Stimulated activated CD8-positive, alpha-beta memory T cell treated with anti-CD3 and anti-CD28 coated beads, Interleukin-4, amount 100 ng/mL, for 48 hours (primary cell): ENCODE measurements at places on chromosomes 11 and 22.

- no peak for DNase-seq
Measured at GRCh38 chr11:76269661-76270261, 63.5 kb upstream of the WNT11 start.

- DNase-seq: no peak
Measured at GRCh38 chr22:21020802-21021429, 6.0 kb downstream of the P2RX6 start.

DNA sequence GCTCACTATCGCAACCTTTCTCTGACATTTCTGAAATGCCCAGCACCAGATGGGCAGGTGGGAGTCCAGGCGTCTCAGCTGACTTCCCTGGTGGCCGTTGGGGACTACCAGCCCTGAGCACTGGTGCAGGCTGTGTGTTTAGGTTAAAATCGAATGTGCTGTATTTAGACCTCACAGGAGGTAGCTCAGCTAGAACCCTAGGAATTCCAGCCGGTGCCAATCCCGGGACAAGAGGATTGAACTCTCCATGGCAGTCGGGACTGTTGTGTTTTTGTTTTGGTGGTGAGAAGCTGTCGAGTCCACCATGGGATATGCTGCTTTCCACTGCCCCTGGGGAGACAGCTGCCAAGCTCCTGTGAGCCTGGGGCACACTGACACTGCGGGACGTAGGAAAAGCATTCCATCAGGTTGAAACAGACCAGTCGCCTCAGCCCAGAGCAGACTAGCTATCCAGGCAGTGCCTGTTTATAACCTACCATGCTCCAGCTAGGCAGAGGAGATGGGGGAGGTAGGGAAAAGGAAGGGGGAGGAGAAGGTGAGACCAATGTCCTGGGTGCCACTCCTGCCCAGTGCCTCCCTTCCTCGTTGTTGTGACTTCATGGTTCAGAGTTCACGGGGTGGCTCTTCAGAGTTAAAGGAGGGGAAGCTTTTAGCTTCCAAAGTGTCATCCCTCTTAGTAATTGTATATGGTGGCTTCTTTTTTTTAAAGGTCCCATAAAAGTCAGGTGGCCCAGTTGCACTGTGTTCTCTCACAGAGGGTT is 53.0 kb downstream of the MICAL2 start:
- DNase-seq: no peak

DNA sequence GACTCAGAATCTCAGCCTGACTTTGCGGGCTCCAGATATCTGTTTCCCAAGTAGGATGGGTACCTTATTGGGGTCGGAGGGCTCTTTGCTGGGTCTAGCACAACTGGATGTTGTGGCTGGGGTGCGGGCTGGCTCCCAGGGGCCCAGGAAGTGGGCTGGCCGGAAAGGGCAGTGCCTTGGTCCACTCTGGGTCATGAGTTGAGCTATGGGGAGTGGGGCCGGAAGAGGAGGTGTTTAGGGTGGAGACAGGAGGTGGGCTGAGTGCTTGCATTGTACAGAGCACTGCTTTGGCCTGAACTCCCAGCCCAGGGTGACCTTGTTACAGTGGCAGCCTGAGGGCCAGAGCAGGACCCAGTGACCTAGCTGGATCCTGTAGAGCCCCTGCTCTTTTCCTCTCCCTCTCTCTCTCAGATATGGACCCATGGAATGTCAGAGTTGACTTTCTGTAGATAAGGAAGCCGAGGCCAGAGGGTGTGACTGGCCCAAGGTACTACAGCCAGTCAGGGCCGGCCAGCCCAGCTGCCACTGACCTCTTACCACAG is 13.2 kb downstream of the PHLDB1 start:
- DNase-seq: no peak

DNA sequence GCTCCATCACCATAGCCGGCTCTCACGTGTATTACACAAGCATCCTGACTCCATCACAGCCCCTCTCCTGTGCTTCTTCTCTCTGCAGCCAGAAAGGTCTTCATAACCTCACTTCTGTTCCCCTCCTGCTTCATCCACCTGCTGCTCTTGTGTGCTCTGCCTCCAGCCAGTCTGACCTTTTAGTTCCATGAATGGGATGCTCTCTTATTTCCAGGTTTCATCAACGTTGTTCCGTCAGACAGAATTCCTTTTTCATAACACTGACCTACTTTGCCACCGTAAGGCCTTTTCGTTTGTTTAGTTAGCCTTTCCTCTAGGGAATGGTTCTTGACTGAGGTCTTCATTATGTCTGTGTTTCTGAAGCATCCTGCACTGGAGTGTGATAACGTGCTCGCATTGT is 18.8 kb downstream of the GRAMD1B start:
- DNase-seq: no peak

GRCh38 chr11:109363682-109364081 is 58.3 kb upstream of the C11orf87 start:
- DNase-seq: no peak

GRCh38 chr11:32881286-32881685 is 11.3 kb upstream of the QSER1 start:
- no peak for DNase-seq

DNA sequence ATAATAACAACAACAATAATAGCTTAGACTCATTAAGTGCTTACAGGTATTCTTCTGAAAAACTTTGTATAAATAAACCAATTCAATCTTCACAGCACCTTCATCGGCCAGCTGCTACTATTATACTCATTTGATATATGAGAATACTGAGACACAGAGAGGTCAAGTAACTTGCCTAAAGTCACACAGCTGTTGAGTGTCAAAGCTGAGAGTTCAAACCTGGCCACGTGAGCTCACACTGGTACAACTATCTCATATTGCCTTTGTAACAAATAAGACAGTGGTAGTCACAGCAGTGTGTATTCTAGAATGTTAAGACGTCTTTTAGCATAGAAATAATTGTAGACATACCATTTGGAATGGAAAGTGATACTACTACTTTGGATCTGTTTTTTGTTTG is 268.5 kb downstream of the NTM start:
- no peak for DNase-seq

- DNase-seq: no peak
Measured at GRCh38 chr22:42172773-42173172, 42.2 kb upstream of the CYP2D6 start.

DNA sequence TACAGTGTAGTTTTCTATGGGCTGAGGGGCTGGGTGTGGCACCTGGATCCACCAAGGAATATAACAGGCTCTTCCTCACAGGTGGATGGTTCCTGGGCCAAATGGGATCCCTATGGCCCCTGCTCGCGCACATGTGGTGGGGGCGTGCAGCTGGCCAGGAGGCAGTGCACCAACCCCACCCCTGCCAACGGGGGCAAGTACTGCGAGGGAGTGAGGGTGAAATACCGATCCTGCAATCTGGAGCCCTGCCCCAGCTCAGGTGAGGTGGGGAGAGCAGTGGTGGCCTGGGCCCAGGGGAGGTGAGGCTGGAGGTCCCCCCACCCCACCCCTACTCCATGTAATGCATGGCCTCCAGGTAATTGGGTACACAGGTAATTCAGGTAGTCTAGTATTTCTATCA is 20.7 kb downstream of the ADAMTS15 start:
- no peak for DNase-seq

GRCh38 chr11:124085997-124086846 is 29.0 kb upstream of the VWA5A start:
- DNase-seq: no peak

GRCh38 chr11:111438846-111439520 is 59.9 kb upstream of the POU2AF1 start:
- no peak for DNase-seq

- DNase-seq: no peak
Measured at GRCh38 chr22:24977370-24978221, 25.1 kb downstream of the KIAA1671 start.

- DNase-seq: no peak
Measured at GRCh38 chr11:77879218-77879617, 58.3 kb downstream of the AAMDC start.

DNA sequence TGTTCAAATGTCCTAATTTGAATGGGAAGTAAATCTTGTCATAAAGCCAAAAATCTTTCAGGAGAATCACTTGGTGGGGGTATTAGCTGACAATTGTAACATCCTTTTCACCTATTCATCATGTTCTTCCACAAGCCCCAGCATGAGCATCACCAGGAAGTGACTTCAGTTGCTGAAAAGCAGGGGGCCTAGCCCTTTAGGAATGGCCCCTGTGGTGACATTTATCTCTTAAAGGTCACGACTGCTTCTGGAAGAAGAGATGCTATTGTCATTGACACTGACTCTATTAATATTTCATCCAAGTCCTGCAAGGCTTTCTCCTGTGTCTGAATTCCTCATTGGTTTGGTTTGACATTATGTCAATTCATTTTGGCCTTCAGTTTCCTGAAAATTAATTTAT is 92.6 kb downstream of the OR5AK2 start:
- no peak for DNase-seq

DNA sequence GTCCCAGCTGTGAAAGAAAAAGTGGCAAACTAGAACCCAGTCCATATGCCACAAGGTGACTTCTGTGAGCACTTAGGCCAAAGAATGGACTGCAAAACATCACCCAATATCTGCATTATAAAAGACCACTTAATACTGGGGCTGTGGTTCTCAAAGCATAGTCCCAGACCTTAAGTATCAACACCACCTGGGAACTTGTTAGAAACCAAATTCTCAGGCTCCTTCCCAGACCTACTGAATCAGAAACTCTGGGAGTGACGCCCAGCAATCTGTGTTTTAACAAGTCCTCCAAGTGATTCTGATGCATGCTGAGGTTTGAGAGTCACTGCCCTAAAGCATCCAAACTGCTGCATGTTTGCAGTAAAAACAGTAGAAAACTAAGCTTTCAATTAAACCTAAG is 81.3 kb downstream of the SERGEF start:
- DNase-seq: no peak

GRCh38 chr22:29165321-29166060 is 40.2 kb upstream of the EMID1 start:
- no peak for DNase-seq

GRCh38 chr11:1225386-1226225 is 2.7 kb downstream of the MUC5B start:
- DNase-seq: no peak

DNA sequence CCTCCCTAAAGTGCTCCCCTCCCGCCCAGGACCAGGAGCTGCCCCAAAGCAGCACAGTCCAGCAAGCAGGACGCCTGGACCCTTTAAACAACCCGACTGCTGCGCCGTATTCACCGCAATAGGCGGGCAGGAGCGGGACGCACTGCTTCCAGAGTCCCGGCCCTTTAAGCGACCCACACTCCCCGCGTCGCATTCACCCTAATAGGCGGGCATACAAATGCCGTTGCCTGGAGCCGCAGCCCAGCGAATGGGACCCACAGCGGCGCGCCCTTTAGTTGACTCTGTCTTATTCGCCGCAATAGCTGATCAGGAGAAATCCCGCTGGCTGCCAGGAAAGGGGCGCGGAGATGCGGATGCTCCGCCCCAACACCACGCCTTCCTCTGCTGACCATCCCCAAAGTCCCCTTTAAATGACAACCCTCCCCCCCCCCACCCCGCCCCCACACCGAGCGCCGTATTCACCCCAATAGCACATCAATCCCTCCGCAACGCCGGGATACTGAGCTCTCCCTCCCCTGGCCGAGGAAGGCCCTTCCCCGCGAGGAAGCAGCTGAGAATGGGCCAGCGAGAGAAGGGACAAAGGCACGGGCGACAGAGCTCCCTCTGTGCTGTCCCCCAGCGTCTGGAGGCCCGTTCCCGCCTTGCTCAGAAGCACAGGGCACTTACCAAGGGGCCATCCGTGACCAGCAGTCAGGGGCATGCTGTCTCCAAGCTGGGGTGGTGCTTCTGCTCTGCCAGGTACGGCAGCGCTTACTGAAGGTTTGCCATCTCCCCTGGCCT is 4.7 kb downstream of the OSBPL5 start:
- peak; percentile 55 for DNase-seq

DNA sequence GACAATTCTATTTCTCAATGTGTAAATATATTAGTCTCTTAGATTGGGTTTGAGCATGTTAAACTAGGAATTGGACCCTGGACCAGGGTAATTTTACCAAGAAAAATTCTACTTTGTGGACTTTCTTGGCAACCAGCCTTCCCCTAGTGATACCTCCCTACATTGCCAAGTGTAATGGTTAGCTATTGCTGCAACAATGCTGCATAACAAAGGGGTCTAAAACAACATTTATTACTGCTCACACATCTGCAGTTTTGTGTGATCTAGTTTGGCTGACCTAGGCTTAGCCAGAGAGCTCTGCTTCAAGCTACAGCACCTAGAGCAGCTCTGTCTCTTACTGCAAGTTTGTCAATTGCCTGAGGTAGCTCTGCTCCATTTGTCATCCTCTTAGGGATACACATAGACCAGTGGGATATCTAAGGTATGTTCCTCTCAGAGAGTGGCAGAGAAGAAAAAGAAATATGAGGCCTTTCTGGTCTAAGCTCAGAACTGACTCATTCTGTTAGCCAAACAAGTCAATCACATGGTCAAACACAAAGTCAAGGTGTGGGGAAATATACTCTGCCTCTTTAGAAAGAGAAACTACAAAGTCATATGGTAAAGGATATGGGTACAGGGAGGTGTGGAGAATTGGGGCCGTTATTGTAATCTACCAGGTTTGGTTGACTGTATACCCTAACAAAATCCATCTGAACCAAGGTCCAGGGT is 2.0 kb upstream of the LAYN start:
- DNase-seq: no peak

GRCh38 chr11:125626288-125626950 is 1.5 kb downstream of the CHEK1 start:
- DNase-seq: peak; percentile 28

DNA sequence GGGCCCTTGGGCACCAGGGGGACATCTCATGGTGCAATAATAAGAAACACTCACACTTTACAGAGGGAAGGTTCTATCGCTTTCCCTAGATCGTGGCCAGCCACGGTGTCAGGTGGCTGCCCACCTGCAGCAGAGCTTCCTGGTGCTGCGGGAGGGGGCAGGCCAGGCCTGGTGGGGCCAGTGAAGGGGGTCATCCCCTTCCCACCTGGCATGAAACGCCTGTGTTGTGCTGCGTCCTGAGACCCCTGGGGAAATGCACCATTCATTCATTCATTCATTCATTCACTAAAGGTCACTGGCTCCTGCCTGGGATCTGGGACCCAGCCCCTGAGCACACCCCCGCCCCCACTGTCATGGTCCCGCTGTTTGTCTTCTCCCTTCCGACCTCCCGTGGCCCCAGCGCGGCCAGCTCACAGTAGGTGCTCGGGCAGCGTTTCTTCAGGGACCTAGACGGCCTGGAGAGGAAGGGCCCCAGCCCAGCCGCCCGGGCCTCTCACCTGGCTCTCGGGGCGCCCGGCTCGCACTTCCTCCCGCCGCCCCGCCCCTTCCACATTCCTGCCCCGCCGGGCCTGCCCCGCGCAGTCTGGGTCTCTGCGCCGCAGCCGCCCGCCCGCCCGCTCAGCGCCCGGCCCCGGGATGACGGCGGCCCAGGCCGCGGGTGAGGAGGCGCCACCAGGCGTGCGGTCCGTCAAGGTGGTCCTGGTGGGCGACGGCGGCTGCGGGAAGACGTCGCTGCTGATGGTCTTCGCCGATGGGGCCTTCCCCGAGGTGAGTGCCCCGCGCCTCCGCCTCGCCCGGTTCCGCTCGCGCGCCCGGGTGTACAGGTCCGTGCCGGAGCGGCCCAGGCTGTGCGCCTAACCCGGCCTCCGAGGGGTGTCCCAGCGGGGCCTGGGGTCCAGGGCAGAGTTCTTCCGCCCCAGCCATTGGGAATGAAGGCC is at the start of gene RHOD:
TSS of gene RHOD (plus strand) at position 581 of the 938 bp plus-strand sequence. CDS start at position 637, 56 bp downstream.
- peak; percentile 46 for DNase-seq

- DNase-seq: no peak
Measured at GRCh38 chr11:13288375-13289029, 10.9 kb downstream of the BMAL1 start.
